Activated CD4-positive, alpha-beta T cell treated with anti-CD3 and anti-CD28 coated beads, Interleukin-2, amount 10 ng/mL, durations not matched to agents 7 days and 5 days (primary cell): ENCODE measurements at places on chromosomes 12 and 14.

- no peak for DNase-seq
Observed at GRCh38 chr14:89600950-89601826, 184.2 kb upstream of the FOXN3 start.

DNA sequence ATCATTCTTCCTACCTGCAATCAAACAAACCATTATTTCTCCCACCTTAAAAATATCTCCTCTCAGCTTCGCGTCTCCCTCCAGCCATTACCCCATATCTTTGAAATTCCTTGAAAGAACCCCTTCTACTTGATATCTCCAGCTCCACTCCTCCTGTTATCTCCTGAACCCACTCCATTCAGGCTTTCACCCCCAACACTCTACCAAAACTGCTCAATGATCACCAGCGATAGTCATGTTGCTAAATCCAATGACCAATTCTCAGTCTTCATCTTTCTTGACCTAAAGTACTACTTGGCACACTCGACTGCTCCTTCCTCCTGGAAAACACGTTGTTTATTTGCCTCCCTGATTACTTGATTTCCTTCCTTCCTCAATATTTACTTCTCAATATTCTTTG, 70.1 kb downstream of the DUSP16 start:
- DNase-seq, result no peak

- DNase-seq, result no peak
Observed at GRCh38 chr12:4292341-4293073, 18.9 kb downstream of the CCND2 start.

DNA sequence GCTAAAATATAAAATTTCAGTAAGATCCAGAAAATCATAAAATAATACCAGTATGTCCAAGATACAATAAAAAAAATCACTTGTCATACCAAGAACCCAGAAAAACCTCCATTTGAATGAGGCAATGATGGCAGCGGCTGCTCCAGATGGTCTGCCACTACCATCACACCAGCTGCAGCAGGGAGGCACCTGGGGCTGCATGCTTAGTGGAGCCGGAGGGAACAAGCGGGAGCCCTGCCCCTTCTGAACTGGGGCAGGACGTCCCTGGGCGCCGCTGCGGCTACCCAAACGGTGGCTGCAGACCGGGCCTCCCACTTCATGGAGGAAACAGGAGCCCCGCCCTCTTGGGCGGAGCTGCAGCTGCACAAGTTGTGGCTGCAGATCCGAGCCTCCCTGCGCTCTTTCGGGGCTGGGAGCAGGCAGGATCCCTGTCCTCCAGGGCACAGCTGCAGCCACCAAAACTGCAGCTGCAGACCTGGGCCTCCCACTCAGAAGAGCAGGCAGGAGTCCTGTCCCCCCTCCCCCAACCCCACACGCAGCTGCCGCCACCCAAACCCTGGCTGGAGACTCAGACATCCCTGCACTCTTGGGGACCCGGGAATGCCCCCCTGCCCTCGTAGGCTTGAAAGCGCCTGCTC, 36.1 kb upstream of the OR5AU1 start:
- peak; percentile 81 for DNase-seq

DNA sequence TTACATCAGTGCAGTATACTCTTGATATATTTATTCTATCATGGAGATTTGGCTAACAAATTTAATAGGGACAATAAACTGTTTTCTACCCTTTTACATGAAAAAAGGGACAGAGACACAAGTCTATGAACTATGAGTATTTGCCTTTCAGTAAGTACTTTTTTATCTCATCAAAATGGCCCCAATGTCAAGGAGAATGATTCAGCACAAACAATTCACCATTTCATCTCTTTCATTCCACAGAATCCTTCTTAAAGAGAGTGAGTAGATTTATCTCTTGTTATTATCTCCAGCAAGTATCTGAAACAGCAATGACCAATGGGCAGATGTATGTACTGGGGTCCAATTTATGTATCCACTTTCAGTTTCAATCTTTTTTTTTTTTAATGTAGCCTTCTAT, 447.5 kb downstream of the NPAS3 start:
- no peak for DNase-seq

DNA sequence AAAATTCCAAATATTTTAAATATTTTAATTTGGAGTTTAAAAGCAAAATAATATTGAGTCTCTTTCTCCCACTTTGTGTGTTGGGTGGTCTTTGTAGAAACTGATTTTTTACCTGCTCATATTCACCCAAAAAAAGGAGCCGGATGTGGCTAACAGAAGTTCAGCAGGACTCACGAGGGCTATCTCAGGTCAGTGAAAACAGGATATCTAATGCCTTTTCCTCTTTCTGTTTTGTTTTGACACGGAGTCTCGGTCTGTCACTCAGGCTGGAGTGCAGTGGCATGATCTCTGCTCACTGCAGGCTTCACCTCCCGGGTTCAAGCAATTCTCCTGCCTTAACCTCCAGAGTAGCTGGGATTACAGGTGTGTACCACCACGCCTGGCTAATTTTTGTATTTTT, 30.8 kb downstream of the COA8 start:
- DNase-seq, result peak; percentile 10

DNA sequence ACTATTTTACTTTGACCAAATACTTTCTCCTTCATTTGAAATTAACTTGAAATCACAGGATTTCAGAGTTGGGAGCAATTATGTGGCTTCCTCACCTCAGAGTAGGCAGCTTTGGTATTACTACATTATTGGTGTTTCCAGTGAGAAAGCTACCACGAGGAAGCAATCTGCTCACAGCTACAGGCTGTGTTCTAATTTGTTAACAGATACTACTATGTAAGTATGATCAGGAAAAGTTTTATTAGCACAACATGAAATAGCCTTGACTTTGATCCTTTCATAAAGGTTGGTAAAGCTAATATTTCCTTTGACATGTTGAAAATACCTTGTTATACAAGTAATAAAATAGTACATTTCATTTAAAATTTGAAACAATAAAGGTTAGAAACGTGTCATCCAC, 30.6 kb downstream of the TAOK3 start:
- no peak for DNase-seq

DNA sequence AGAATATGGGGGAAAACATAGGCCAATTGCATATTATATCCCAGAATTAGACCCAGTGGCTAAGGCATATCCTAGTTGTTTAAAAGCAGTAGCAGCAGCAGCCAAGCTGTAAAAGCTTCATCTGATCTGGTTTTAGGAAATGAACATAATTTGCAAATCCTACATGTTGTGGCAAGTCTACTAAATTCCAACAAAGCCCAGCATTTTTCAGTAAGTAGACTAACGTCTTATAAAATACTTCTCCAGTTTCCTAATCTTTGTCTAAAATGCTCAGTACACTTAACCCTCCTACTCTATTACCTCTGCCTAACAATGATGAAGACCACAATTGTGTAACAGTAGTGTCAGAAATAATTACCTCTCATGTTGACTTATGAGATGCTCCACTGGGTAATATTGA, 70.9 kb upstream of the RERGL start:
- DNase-seq, result no peak
